EL (cell line): ENCODE measurements at places on chromosomes 6 and 20.
A peak's percentile ranks its signal among the peaks of the same experiment; 100 is the strongest.

GRCh38 chr6:31441365-31442267 lies 38.2 kb downstream of the MICA start:
- peak; percentile 75 for DNase-seq

DNA sequence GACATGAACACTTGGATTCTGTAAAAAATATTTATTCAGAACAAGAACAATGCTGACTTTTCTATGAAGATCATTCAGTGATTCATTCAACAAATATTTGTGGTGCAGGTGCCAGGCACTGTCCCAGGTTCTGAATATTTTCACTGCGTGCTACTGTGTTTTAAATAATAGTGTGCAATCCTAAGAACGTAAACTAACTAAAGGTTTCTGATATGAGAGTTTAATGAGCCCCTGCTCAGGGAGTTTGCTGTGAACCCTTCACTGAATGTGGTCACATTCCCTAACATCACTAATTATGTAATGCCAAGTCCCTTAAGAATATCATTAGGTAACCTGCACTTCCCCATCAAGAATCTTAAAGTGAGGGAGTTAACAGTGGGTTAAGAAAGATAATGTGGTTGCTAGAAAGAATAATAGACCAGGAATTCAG lies 1.7 kb upstream of the TMEM170B start:
- peak; percentile 50 for DNase-seq

- no peak for DNase-seq
Observed at GRCh38 chr6:6402591-6402990, 82.1 kb upstream of the F13A1 start.

GRCh38 chr20:420166-420620 lies 12.1 kb downstream of the RBCK1 start:
- DNase-seq = no peak

DNA sequence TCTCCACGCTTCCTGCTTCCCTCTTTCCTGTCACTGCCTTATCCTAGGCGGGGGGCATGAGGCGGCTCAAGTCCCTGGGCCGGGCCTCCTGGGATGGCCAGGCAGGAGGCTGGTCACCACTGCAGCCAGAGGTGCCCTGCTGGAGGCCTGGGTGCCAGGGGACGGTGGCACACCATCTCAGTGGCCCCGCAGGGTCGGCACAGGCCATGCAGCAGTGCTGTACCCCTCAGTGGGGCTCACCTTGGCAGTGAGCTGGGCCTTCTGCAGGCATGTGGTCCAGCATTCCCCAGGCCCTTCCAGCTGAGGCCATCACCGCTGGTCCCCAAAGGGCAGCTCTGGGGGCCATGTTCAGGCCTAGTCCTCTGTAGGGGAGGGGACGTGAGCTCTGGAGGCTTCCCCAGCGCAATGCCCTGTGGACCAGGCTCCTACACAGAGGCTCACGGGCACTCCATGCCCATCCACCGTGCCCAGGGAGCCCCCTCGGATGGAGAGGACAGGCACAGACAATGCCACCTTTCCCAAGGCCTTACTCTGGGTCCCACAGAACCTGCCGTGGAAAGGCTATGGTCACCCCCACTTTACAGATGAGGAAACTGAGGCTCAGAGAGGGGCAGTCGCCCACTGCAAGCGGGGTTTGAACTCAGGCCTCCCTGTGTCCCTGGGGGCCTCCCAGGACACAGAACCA lies 123.8 kb downstream of the TAF4 start:
- no peak for DNase-seq

DNA sequence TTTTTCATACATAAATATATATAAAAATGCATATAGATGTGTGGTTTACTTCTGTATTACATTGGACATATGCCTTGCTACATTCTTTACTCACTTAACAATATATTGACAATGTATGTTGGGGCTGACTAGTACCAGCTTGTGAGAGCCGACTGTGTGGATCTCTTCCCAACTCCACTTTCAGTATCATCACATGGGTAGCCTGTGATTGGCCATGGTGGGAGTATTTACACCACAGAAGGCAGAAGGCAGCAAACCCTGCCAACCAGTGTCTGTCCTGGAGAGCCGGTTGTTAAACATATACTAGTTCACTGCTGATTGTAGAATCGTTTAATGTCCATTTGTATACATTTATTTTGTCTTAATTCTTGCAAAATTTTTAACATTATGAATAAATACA lies 638.7 kb downstream of the DHX35 start:
- no peak for DNase-seq
